ENCODE measurements at places on chromosomes 6 and 20.

DNA sequence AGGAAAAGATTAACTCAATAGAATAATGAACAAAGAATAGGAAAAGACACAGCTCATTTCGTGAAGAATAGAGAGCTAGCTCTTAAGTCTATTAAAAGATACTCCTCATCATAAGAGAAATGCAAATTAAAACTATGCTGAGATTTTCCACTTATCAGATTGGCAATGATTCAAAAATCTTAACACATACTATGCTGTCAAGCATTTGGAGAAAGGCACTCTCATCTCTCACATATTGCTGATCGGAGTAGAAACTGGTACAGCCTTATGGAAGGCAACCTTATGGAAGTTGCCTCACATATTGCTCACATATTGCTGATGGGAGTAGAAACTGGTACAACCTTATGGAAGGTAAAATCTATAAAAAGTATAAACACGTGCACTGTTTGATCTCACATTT lies 21.4 kb upstream of the PLAGL1 start:
- DNase-seq, result no peak

DNA sequence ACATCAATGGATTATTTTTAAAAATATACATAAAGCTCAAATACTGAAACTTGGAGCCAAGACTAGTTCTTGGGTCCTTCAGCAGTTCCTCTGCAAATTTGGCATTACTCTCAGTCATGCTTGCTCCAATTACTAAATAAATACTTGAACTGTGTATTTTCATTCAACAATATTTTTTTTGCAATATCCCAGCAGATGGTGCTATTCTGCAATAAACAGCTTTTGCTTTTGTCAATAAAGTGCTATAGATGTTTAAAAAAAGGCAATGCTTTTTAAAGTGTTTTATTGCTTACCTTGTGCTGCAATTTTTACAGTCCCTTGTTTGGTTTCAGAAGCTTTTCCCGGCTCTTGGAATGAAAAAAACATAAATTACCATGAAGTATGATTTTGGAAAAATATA lies 243.4 kb downstream of the TRDN start:
- DNase-seq, result no peak

GRCh38 chr6:1797801-1798200 lies 188.1 kb downstream of the FOXC1 start:
- no peak for DNase-seq

DNA sequence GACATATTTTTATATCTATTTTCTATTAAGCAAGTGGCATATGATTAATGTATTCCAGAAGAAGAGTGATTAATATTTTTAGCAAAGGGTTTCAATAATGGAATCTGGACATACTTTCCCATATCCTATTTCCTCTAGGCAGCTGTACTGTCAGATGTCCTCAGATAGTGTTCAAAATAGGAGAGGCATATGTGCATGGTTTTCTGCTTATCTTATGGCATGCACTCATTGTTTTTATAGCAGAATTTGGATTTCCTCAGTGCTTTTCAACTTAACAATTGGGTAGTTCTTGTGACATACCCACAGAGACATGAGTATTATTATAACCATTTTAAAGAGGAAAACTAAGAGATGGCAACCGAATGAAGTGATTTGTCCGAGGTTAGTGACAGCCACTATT lies 12.6 kb upstream of the SLC17A5 start:
- no peak for DNase-seq

- no peak for DNase-seq
These were observed 32.1 kb downstream of the SNAI1 start for GRCh38 chr20:50014570-50015562.

- no peak for DNase-seq
These were observed 300.1 kb downstream of the CDH26 start for GRCh38 chr20:60258255-60258863.

DNA sequence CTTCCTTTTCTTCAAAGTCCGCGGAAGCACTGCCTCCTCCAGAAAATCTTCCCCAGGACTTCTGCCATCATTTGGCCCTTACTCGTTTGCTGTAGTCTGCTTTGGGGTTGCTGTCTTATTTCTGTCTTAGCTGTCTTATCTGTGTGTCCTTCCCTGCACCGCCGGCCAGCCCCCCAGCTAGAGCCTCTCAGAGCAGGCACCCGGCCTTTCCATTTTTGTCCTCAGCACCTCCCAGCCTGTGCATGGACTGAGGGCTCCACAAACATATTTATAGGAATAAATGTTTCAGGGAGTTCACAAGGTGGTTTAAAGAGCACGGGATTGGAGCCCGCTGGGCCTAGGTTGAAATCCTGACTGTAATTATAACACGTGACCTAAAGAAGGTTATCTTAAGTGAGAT lies 8.1 kb downstream of the GLP1R start:
- DNase-seq, result no peak

DNA sequence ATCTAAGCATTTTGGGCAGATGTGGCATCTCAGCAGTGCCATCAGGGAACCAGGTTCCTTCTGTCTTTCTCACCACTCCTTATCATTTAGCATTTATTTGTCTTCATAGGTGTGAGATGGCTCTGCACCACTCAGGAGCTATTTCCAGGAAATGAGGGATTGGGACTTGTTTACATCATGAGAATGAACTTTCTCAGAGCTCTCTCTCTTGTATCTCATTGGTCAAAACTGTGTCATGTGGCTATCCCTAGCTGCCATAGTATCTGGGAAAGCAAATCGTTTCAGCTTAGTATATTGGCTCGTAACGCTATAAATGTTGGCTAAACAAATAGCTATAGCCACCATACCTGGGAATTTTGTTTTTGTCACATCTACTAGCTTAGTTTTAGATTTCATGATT lies 23.8 kb downstream of the PLCB4 start:
- DNase-seq, result no peak

GRCh38 chr6:6006428-6007365 lies at the start of gene NRN1:
Gene NRN1 (minus strand): TSS chr6:6006925. CDS start chr6:6006749, 176 bp downstream.
- DNase-seq, result no peak

DNA sequence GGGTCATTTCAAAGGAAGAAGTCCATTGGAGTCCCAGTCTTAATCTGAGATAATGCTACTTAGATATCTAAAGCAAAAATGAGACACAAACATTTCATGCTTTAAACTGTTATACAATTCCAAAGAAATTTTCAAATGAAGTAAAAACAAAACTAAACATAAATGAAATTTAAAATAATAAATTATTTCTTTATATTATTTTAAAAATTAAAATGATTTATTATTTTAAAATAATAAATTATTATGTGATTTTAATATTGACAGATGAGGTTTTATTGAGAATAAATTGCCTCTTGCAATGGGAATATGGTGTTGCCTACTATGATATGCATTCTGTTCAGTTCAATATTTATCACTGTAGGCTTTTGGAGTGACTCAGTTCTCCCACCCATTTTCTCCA lies 93.7 kb upstream of the BACH2 start:
- DNase-seq, result no peak

DNA sequence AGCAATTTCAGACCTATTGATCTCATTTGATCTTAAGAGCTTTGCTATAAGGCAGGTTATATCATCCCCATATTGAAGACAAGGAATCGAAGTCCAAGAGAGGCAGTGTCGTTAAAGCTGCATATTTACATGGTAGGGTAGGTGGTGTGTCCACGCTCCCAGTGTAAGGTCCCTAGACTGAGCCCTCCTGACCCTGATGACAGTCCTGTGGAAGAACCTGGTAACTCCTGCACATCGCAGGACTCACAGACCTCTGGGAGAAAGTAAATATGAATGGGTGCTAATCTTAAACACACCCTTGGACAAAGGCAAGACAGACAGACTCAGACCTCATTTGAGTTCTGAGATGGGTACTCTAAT lies 602 bp upstream of the HLA-DPB1 start:
- no peak for DNase-seq

- DNase-seq, result peak; percentile 33
These were observed 81.9 kb upstream of the E2F3 start for GRCh38 chr6:20319520-20320357.

- DNase-seq, result no peak
These were observed 72.0 kb downstream of the SYNJ2 start for GRCh38 chr6:158053377-158054313.

- no peak for DNase-seq
These were observed 85.1 kb downstream of the GJA1 start for GRCh38 chr6:121520337-121521163.

GRCh38 chr6:1619673-1620503 lies 10.2 kb downstream of the FOXC1 start:
- no peak for DNase-seq

GRCh38 chr6:15368873-15369272 lies 123.0 kb downstream of the JARID2 start:
- no peak for DNase-seq

DNA sequence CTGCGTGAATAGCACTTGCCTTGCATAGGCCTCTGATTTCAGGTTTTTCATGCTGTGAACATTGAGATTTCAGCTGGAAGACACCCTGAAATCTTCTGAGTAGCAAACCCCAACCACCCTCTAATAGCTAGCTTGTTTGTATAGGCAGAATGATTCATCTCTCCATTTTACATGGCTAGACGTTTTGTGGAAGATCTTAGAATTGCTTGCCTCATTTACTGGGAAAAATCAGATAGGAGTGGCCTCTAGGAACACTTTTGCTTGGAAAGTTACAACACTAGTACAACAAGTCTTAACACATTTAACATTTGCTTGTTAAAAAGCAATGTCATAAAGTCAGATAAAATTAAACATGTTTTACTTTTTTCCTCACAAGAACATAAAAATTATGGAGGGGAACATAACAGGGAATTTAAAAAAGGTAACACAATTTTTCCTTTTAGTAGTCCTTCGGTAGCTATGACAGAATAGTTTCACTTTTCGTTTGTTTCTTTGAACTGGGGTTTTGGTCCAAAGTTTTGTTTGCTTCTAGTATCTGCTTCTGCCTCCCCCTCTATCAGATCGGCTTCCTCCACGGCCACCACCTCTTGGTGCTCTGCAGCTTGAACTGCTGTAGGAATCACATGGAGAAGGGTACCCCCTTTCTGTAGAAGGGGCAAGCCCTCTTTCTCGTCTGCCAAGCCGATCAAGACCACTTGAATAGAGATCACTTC lies 102.2 kb upstream of the PTCHD4 start:
- no peak for DNase-seq

GRCh38 chr20:60341062-60341461 lies 382.8 kb downstream of the CDH26 start:
- DNase-seq, result no peak

All from activated CD4-positive, CD25-positive, alpha-beta regulatory T cell (primary cell).